Right ventricle myocardium superior (tissue), 1 donor: ENCODE measurements at places on chromosomes 16 and 17. TPM values are rescaled to one million over a fixed set of nuclear protein-coding genes. Genes with fewer than 3 reads are reported as not detected.

GRCh38 chr17:5509482-5509881, 23.1 kb downstream of the MIS12 start:
- no peak for DNase-seq

DNA sequence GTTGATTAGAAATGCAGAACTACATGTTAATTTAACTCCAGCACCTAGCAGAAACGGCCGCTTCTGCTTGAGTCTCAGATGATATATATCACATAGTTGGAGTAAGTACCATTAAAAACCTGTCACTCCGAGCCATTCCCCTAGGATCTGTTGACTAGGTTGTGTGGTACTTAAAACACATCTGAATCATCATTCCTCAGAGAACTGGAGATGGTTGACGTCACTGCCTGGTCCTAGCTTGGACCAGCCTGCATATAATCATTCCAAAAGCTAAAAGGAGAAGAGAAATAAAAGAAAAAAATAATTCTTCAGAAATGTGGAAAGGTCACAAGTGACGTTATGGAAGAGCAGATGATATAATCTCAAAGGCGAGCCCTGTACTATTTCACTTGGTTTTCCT, 31.3 kb upstream of the RASL10B start:
- DNase-seq: no peak

GRCh38 chr16:66924527-66925321, 611 bp downstream of the RRAD start:
- DNase-seq: no peak

- no peak for DNase-seq
Measured at GRCh38 chr16:79261944-79262552, 338.5 kb downstream of the MAF start.

RPA1 gene
- 54.0 TPM for total RNA-seq

SP2 gene
- 12.4 TPM for total RNA-seq
